Stimulated activated CD4-positive, alpha-beta T cell treated with anti-CD3 and anti-CD28 coated beads, Interleukin-1b, Interleukin-23, amount 100 ng/mL, for 48 hours (primary cell): ENCODE measurements at places on chromosomes 2 and 18.

- no peak for DNase-seq
Measured at GRCh38 chr18:57863706-57864105, 60.6 kb upstream of the ATP8B1 start.

DNA sequence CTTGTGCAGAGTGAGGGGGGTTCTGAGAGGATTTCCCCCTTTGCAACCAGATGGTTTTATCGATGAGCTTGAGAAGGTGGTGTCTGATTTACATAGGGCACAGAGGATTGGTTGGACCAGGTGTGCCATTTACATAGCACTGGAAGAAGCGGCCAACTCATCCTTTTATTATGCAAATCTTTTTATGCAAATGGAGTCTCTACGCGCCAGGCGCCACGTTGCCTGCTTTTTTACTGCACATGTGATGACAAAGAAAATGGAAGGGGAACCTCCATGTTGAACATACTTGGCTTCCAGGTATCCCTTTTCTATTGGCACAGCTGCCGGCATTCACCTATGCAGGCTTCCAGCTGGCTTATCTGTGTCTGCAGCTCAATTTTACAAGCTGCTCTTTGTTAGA, 18.4 kb upstream of the TXNL4A start:
- DNase-seq, result no peak

GRCh38 chr18:48132797-48133655, 202.6 kb upstream of the SMAD2 start:
- DNase-seq, result no peak

DNA sequence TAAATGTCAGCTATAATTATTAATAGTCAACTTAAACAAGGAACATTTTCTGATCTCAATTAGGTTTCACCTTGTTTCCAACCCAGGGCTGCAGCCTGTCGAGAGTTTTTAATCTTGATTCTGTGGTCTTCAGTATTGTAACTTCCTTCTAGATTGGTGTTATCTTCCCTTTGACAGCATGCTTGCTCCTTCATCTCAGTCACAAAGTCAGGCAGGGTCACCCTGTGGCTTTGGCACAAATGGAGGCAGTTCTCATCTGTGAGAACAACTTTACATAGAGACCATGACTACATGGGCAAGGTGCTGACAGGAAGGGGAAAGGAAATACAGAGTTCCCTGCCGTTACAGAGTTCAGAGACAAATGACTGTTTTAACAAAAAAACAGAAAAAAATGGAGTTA, 50.5 kb downstream of the HNRNPLL start:
- DNase-seq, result no peak

DNA sequence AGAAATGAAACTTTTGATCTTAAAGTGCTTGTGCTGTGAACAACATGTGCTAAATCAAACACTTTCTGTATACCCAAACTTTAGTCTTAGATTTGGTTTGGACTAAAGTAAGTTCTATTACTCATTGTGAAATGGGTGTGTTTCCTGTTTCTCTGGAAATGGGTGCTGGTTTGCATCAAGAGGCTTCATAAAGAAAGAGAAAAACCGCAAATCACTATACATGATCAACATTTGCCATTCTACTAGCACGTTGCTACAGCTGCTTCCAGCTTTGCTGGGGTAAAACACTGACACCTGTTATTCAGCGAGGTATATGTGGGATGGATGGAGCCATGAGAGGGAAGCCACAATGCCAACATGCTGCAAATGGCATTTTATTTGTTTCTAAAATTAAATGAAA, 547.0 kb upstream of the ACVR2A start:
- DNase-seq, result peak; percentile 37

GRCh38 chr18:38042211-38042890, 476.8 kb upstream of the CELF4 start:
- no peak for DNase-seq

GRCh38 chr18:79844999-79845563, 47.3 kb downstream of the KCNG2 start:
- DNase-seq, result no peak

- DNase-seq, result no peak
Measured at GRCh38 chr2:75134860-75135259, 64.5 kb downstream of the TACR1 start.

DNA sequence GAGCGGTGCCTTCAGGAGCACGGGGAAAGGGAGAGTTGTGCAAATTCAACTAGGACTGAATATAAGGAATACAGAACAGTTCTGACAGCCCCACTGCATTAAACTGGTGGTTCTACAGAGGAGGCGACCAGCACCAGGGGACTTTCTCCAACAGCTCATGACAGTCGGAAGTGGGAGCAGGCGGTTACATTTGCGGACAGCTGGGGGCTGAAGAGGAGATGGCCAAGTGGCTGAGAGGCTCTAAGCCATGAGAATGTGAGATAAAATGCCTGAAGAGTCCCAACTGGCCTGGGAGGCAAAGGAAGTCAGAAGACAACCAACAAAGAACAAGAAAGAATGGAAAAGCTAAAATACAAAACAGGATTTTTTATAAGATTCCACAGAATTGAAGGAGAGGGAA, 141.3 kb downstream of the L3MBTL4 start:
- DNase-seq, result no peak

GRCh38 chr18:75504469-75504868, 77.0 kb upstream of the SMIM21 start:
- no peak for DNase-seq

GRCh38 chr2:54628418-54628817, 95.0 kb upstream of the EML6 start:
- no peak for DNase-seq

DNA sequence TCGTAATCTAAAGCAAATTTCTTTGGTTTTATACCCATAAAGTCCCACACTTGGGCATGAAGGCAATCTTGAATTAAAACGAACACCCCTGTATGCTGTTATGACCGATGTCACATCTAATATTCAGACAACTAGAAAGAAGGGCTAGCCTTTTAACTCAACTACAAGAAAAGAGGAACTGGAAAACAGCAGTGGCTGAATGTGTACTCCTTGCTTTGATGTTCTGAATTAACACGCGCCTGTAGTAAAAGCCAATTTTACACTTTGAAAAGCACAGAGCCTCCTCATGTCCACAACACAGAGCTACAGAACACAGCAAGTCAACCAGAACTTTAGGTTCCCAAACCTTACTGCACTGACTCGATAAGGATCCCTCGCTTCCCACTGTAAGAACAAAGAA, 147.6 kb downstream of the HDAC4 start:
- DNase-seq, result no peak

DNA sequence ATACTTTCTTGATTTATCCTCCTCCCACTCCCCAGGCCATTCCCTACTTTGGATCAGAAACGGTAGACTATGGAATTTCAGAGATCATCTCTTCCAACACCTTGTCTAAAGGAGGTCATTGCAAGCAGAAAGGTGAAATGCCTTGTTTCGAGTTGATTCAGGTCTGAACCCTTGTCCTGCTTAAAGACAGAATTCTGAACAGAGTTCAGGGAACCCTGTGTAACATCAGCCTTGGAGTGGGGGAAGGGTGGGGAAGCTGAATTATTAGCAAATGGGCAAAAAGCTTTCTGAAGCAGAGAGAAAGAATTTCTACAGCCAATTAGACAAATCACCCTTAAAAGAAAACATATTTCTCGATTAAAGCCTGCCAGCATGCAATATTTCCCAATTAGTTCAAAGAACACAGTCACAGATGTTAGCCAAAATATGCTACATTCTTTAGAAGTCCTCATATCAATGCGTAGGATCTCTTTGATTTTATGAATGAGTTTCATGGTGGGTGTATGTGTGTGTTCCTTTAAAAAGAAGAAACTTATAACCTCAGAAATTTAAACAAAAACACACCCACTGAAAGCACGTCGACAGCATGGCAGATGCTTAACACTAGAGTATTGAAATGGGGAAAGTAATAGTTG, 353.1 kb downstream of the RND3 start:
- no peak for DNase-seq

DNA sequence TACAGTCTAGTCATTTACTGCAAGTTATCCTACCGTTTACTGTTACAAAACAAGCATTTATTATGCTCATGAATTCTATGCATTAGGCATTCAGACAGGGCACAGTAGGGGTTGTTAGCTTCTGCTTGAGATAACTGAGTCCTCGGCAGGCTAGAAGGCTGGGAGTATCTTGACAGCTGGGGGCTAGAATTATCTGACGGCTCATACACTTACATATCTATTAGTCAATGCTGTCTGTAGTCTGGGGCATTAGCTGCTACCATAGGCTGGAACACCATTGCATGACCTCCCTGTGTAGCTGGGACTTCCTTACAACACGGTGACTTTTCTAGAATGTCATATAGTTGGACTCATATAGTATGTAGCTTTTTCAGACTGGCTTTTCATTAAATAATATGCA, 61.9 kb upstream of the ALK start:
- no peak for DNase-seq

GRCh38 chr18:39399662-39400061, 1834.1 kb upstream of the CELF4 start:
- DNase-seq, result no peak

DNA sequence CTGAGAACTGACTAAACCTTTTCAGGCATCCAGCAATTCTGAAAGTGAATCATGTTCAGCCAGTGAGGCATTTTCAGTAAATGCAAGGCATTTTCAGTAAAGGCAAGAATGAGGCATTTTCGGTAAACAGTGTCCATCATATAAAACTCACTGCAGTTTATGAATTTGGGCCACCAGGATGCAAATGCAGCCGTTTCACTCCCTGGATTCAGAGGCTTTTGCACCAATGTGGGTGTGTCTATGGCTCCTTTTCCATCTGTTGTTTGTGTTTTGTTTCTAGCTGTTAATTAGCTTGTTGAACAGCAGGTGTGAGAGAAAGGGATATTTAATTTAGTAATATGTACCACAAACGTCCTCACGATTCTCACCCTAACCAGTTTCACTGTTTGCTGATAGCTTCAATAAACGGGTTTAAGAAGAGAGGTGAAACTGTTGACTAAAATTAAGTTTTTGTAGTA, 116.3 kb upstream of the PGAP1 start:
- peak; percentile 2 for DNase-seq

GRCh38 chr2:98501876-98502275, 57.2 kb downstream of the INPP4A start:
- no peak for DNase-seq

GRCh38 chr18:37532917-37533316, 32.7 kb downstream of the CELF4 start:
- DNase-seq, result no peak

GRCh38 chr2:195279840-195280427, 377.1 kb upstream of the SLC39A10 start:
- no peak for DNase-seq

- DNase-seq, result no peak
Measured at GRCh38 chr18:68865021-68865420, 67.1 kb downstream of the CCDC102B start.

GRCh38 chr2:223901854-223902253, 43.3 kb downstream of the WDFY1 start:
- no peak for DNase-seq

- DNase-seq, result no peak
Measured at GRCh38 chr2:70753902-70754301, 14.1 kb downstream of the ADD2 start.

- DNase-seq, result no peak
Measured at GRCh38 chr2:39266139-39266805, 22.5 kb upstream of the CDKL4 start.

GRCh38 chr2:20471148-20471547, 24.3 kb downstream of the RHOB start:
- DNase-seq, result no peak

DNA sequence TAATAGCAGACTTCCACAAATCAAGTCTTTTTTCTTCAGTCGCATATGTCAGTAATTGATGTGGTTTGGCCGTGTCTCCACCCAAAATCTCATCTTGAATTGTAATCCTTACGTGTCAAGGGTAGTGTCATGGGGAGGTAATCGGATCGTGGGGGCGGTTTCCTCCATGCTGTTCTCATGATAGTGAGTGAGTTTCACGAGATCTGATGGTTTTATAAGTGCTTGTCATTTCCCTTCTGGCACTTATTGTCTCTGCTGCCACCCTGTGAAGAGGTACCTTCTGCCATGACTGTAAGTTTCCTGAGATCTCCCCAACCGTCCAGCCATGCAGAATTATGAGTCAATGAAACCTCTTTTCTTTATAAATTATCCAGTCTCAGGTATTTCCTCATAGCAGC, 478.8 kb downstream of the PTPRM start:
- DNase-seq, result peak; percentile 57

- no peak for DNase-seq
Measured at GRCh38 chr2:126822921-126823320, 75.8 kb upstream of the TEX51 start.

DNA sequence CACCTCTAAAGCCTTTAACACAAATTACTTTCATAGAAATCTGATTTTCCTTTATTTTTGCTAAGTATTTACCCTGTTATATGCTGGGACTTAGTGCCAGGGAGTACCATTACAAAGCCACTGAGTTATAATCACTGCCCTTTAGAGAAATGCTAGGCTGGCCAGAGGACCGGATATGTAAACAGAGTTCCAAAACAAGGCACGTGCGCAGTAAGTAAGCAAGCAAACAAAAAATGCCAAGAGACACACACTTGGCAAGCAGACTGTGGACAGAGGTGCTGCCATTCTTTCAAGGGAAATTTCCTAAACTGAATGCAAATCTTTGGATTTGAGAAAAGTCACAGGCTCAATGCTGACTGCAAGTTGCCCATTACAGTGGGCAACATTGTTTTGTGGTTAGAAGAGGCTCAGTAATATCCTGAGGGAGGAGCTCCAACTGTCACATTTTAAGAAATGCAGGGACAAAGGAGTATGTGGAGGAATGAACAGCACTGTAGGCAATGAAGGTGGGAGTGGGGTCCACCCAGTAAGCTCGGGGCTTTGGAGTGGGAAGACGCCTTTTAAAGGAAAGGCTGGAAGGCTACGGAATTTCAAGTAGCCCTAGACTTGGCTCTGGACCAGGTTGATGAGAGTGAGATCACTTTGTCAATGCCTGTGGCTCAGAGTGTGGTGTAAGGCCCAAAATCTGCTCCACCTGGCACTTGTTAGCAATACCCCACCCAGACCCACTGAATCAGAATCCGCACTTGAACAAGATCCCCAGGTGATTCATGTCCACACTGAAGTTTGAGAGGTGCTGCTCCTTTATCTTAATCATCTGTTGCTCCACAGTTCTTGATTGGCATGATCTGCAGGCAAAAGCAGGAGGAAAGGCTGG, 2.1 kb upstream of the PARD6G start:
- no peak for DNase-seq

GRCh38 chr2:135212757-135213156, 160.7 kb downstream of the RAB3GAP1 start:
- DNase-seq, result no peak

DNA sequence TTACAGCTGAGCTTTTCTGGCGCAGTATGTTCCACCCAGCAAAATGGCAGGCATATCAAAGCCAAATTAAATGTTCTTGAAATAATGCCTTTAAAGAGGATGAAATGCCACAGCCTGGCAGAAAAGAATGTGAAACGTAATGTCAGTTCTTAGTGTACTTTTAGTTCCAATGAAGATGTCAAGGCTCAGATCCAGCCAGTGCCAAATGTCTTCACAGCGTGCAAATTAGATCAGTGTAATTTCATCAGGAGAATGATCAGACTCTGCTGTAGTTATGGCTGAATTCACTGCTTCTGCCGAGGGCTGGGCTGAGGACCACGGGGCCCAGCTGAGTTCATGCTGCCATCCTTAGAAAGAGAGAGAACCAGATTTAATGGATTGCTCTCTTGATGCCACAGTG, 78.7 kb upstream of the ITGA4 start:
- no peak for DNase-seq
